ENCODE measurements at places on chromosomes 11 and 22.

DNA sequence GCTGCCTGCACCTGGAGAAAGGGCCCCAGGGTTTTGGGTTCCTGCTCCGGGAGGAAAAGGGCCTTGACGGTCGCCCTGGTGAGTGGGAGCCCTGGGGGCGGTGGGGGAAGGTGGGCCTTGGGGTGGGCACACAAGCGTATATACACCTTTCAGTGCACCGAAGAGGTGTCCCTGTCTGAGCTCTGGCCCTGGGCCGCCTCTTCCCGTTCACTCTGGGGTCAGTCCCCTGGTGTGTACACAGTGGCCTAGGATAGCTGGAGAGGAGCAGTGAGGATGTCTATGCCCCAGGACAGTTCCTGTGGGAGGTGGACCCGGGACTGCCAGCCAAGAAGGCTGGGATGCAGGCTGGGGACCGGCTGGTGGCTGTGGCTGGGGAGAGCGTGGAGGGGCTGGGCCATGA, 2.8 kb downstream of the NHERF4 start:
- no peak for DNase-seq

DNA sequence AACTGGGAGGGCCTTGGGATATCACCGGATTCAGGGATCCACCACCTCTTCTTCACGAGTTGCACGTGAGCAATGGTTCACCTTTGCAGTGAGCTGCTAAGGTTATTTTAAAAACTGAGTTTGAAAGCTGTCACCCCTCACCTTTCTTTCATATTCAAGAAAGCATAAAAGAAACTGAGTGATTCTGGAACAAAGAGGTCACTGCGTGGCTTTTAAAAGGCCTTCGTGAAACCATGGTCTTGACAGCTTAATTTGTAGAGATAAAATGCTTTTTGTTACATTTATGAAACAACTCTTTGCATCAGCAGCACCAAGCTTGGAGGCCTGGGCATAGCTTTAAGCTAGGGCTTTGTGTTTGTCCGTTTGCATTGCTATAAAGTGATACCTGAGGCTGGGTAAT, 101.4 kb upstream of the NECTIN1 start:
- no peak for DNase-seq

- no peak for DNase-seq
Observed at GRCh38 chr11:83151274-83151977, 5.5 kb upstream of the PCF11 start.

- no peak for DNase-seq
Observed at GRCh38 chr11:37343290-37343689, 745.3 kb upstream of the RAG2 start.

GRCh38 chr11:66046901-66047300, 2.1 kb downstream of the GAL3ST3 start:
- no peak for DNase-seq

DNA sequence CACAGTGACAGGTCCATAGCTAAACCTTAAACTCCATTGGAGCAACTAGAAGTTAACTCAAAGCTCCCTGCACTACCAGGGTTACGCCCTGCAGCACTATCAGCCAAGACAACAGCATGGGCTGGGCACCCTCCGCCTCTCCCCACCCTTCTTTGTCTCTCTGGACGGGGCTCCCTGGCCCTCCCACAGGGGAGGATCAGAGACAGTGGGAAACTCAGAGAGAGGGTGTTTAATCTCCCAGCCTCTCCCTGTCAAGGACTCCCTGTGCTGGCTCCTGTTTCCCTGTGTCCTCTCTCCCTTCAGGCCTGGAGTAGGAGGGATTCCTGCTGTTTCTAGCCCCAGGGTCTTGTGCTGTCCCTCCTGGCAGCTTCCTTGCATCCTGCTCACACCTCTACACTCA, 56.9 kb upstream of the CSNK2A3 start:
- DNase-seq, result no peak

DNA sequence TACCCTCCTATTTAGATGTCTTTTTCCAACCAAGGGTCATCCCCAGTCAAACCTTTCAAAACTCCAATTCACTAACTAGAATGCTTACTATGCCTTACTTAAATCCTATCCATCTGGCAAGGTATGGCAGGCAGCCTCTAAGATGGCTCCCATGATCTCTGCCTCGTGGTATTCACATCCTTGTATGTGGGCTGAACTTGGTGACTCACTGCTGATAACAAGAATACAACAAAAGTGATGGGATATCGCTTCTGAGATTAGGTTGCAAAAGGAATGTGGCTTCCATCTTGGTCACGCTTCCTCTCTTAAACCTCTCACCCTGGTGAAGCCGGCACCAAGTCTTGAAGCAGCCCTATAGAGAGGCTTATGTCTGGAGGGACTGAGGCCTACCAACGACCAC, 29.6 kb upstream of the UPB1 start:
- no peak for DNase-seq

DNA sequence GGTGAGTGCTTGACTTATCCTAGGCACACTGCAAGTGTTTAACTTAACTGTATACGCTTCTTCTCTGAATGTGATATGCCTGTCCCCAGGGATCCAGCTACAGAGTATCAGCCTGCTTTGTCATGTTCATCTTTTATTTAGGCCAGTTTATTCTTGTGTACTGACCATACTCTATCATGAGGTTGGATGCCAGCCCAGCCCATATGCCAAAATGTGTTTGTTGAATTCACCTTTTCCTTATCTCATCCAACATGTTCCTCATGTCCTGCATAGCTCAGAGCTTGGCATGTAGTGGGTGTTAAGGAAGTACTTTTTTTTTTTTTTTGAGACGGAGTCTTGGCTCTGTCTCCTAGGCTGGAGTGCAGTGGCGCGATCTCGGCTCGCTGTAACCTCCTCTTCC, 116.2 kb downstream of the NCAM1 start:
- no peak for DNase-seq

DNA sequence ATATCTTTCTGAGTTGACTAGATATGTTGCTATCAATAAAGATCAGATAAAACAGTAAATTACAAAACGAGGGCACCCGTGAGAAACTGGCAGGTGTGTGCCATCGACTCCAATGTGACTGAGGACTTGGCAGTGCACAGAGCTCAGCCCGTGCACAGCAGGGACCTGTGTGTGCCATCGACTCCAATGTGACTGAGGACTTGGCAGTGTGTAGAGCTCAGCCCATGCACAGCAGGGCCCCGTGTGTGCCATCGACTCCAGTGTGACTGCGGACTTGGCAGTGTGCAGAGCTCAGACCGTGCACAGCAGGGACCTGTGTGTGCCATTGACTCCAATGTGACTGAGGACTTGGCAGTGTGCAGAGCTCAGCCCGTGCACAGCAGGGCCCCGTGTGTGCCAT, 347.2 kb upstream of the B3GAT1 start:
- DNase-seq, result no peak

DNA sequence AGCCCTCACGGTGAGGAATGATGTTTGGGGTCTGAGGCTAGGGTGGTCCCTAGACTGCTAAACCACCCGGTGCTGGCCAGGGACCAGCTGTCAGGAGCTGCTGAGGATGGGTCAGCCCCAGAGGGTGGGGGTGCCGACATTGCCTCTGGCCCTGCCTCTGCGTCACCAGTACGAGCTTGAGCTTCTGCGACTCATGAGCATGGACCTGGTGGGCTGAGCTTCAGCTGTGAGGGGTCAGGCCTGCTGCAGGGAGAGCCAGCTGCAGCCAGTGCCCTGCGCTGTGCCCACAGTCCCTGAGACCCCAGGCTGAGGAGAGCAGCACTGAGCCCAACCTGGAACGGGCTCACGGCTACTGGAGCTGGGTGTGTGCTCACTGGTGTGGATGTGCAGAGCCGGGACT, 7.0 kb downstream of the DERL3 start:
- no peak for DNase-seq

DNA sequence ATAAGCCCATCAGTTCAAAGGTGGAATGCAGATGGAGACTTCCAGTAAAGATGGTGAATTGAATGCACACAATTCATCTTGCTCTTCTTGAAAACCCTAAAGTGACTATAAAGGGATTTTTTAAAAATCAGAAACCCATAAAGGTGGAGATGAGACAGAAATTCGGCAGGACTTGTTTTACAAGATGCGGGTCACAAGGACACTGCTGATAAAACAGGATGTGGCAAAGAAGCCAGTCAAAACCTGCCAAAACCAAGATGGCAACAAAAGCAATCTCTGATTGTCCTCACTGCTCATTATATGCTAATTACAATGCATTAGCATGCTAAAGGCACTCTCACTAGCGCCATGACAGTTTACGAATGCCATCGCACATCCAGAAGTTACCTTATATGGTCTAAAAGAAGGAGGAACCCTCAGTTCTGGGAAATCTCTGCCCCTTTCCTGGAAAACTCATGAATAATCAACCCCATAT, 137.1 kb downstream of the NECTIN1 start:
- no peak for DNase-seq

- no peak for DNase-seq
Observed at GRCh38 chr11:61168042-61168688, 6.9 kb upstream of the VPS37C start.

DNA sequence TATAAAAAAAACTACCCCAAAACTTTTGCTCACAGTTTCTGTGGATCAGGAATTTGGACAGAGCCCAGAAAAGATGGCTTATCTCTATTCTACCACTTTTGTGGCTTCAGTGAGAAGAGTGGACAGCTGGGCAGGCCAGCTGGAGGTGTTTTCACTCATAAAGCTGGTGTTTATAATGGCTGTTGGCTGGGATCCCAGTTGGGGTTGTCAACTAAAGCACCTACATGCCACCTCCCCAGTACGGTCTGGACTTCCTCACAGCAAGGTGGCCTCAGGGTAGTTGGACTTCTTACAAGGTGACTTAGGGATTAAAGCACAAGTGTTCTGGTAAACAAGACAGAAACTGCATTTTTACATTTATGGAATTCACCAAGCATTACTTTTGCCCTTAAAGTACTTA, 171.0 kb downstream of the NELL1 start:
- DNase-seq, result no peak

- no peak for DNase-seq
Observed at GRCh38 chr11:80702264-80702663, 1261.4 kb upstream of the TENM4 start.

- DNase-seq, result no peak
Observed at GRCh38 chr11:99865951-99866350, 821.1 kb upstream of the ARHGAP42 start.

DNA sequence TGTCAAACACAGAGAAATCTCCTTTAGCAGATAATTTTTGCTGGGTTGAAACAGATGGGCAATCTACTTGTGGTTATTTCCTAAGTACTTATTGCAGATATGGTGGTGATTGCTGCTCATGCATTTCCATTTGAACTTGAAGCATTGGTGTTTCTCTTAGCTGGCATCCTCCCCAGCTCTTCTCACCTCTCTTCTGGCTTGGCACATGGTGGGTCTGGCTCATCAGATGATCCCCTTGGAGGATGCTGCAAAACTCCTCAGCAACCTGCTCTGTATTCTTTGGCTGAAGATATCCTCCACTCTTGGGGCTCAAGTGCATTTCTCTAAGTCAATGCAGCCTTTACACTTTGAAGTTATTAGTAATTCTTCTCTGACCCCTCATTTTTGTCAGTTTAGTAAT, 87.3 kb upstream of the MYO18B start:
- no peak for DNase-seq

DNA sequence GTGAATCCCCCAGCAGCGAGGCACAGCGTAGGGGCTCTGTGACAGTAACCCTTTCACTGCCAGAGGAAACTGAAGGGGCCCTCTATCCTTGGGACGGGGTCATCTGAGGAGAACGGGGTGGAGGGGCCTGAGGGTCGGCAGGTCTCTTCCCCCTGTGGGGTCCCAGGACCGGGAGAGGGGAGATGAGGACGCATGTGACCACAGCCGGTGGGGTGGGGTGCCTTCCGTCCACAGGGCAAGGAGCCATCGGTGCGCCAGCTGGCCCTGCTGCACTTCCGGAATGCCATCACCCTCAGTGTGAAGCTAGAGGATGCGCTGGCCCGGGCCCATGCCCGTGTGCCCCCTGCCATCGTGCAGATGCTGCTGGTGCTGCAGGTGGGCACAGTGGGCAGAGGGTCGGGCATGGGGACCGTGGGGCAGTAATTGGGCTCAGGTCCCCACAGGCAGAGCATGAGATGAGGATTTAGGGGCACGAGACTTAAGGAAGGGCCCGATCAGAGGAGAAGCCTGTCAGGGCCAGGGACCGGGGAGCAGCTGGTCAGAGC, 20.3 kb upstream of the ARHGAP8 start:
- no peak for DNase-seq

DNA sequence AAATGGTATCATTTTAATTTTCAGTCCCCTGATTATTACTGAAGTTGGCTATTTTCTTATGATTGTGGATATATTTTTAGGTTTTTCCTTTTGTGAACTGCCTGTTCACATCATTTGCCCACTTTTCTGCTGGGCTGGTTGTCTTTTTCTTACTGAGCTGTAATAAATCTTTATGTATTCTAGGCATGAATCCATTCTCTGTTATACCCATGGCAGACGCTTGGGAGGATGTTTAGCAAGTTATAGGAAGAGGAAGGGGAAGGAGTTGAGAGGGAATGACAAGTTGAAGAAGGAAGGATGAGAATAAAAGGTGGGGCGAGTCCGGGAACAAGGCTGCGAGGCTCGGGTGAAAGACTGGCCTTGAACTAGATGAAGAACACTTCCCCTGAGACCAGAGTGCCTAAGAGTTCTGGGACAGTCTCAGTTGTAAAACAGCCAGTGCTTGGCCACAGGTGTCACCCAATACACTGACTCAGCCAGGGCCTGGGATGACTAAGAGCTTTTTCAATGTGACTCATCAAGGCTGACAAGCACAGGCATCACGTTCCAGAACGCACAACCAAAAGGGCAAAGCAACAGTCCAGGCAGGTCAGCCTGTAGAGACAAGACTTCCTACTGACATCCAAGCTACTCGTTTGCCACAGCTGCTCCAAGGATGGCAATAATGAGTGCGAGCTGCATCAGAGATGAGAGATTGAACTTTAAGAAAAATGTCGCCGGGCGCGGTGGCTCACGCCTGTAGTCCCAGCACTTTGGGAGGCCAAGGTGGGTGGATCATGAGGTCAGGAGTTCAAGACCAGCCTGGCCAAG, 35.2 kb downstream of the LRFN4 start:
- no peak for DNase-seq

- no peak for DNase-seq
Observed at GRCh38 chr22:22154040-22154439, 90.5 kb upstream of the VPREB1 start.

- no peak for DNase-seq
Observed at GRCh38 chr11:60589611-60590010, 74.4 kb downstream of the MS4A13 start.

DNA sequence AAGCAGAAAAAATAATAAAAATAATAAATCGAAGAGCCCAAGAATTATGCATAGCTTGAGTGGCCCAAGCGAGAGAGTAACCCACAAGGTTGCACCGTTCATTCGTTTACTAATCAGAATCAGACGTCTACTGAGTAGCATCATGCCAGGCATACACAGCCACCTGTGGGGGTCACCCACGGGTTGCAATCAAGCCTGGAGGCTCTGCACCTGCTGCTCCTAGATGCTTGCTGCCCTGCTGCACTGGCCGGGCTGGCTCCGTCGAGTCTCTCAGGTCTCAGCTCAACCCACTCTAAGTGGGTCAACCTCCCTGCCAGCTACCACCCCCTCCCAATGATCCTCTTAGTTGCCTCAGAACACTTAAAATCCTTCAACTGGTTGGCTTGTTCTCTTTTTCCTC, 2.0 kb upstream of the TESMIN start:
- DNase-seq, result no peak

GRCh38 chr11:89613911-89614310, 96.2 kb upstream of the TRIM77 start:
- DNase-seq, result no peak
